Cardiac muscle cell (in vitro differentiated cells and primary cell): ENCODE measurements at places on chromosomes 1 and 21. TPM values are rescaled to one million over a fixed set of nuclear protein-coding genes. Genes with fewer than 3 reads are reported as not detected.

CD53 gene
- total RNA-seq: not detected in 2 replicates

CFHR2 gene
- total RNA-seq: not detected in 2 replicates

ADAMTS5 gene
- 0.07 and 0.21 TPM in 2 replicates for total RNA-seq

DNA sequence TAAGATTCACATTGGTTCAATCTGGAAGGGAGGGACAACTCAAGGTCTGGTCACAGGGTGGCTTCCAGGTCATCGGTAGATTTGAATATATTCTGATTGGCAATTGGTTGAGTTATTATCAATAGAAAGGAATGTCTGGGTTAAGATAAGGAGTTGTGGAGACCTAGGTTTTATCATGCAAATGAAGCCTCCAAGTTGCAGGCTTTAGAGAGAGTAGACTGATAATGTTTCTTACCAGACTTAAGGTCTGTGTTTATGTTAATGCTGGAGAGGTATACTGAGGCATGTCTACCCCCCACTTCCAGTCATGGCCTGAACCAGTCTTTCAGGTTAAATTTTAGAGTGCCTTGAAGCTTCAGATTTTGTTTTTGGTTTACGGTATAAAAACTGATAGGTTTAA lies 29.7 kb downstream of the USP25 start:
- DNase-seq: no peak

- no peak for DNase-seq
Observed at GRCh38 chr1:110750562-110750961, 75.8 kb upstream of the KCNA3 start.

DNA sequence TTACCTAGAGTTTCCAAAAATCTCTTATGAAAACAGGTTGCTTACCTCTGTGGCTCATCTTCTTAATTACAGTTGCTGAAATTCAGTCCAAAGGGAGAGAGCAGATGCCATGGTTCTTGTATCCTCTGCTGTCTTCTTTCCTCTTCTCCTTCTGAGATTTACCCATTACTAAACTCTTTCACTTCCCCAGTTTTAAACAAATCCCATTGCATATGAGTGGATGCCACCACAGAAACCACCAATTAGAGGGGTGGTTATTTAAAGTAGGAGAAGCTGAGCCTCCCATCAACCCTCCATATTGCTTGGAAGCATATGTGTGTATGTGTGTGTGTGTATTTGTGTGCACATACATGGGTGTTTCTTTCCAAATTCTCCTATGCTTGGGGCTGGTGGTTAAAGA lies 128.5 kb upstream of the KCNK1 start:
- DNase-seq: no peak
